ENCODE measurements at places on chromosomes 6 and 20.

DNA sequence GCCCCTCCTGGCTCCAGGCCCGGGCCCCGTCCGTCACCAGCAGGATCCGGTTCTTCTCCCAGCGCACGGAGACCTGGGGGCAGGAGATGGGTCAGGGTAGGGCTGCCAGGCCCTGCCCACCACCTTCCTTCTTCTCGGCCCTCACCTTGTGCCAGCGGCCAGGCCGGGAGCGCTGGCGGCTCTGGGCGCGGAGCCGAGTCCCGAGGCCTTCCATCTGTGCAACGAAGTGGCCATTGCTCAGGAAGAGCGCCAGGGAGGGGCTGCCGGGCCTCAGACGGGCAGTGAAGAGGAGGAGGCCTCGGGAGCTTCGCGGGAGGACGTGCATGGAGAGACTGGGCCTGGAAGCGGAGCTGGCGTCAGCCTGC is 7.9 kb downstream of the ADRM1 start:
- no peak for DNase-seq

DNA sequence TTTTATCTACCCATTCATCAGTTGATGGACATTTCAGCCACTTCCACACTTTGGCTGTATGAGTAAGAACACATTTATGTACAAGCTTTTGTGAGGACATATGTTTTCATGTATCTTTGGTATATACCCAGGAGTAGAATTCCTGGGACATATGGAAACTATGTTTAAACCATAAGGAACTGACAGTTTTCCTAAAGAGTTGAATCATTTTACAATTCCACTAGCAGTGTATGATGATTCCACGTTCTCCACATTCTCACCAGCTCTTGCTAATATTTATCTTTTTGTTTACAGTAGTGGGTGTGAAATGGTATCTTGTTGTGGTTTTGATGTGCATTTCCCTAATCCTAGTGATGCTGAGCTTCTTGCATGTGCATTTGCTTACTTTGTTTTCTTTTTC is 338.1 kb downstream of the PLCB1 start:
- no peak for DNase-seq

DNA sequence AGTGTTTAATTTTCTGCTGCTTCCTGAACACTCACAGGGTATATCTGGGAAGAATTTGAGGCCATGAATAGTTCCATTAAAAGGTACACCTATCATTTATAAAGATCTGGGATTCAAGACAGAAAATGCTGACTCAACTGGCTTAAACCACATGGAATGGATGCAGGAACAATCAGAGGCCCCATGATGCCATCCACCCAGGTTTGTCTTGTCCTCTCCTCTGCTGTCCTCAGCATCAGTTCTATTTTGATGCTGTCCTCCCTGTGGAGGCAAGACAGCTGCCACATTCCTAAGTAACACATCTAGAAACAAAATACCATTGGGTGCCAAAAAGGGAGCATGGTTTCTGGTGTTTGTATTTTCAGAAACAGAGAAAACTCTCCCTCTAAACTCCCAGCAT is 143.4 kb downstream of the ELOVL4 start:
- DNase-seq, result no peak

DNA sequence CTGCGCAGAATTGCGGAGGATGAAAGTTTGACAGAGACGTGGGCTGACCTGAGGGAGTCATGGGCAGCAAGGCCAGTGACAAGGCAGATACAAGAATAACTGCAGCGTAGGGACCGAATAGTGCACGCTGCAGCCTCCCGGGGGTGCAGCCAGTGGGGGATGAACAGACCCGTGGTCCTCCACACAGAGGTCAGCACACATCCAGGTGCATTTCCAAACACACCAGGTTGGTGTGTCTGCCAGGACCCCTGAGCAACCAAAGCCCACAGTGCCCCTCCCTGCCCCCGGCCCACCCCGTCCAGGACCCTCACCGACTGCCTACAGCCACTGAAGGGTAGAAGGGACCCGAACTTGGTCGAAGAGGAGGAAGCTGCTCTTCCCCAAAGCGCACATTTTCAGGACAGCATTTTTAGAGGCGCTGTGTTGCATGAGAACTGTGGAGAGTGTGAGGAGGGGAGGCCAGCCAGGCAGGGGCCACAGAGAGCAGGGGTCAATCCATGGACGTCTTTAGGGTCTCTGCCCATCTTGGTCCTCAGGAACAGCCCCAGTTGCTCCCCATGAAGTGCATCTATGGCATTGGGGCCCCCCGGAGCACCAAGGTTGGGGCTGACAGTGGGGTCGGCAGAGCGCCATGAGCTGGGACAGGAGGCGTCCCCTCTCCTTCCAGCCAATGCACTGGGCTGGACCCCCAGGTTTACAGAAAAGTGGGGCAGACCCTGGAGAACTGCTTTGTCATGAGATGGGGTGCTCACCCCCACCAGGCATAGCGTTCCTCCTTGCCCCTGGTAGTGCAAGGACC is 157.8 kb upstream of the AFDN start:
- DNase-seq, result no peak

GRCh38 chr6:170292111-170292406 is 1.2 kb upstream of the DLL1 start:
- no peak for DNase-seq

DNA sequence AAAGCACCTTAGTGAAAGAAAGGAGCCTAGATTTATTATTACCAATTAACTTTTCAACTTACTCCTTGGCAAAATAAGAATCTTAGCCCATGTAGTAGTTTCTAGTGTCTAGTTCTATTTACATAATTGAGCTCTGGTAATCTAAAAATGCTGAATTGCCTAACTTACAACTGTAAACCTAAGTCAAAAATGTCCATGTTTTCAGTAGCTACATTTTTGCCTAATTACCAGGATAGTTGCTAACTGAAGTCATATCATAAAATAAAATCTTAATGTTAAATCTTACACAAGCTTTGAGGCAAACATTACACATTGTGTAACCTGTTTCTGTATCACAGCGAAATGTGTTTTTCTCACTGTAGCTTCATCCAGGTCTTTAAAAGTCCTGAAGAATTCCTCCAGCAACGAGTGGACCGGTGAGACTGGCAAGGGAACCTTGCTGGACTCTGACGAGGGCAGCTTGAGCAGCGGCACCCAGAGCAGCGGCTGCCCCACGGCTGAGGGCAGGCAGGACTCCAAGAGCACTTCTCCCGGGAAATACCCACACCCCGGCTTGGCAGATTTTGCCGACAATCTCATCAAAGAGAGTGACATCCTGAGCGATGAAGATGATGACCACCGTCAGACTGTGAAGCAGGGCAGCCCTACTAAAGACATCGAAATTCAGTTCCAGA is 7.6 kb upstream of the CLDN20 start:
- no peak for DNase-seq

DNA sequence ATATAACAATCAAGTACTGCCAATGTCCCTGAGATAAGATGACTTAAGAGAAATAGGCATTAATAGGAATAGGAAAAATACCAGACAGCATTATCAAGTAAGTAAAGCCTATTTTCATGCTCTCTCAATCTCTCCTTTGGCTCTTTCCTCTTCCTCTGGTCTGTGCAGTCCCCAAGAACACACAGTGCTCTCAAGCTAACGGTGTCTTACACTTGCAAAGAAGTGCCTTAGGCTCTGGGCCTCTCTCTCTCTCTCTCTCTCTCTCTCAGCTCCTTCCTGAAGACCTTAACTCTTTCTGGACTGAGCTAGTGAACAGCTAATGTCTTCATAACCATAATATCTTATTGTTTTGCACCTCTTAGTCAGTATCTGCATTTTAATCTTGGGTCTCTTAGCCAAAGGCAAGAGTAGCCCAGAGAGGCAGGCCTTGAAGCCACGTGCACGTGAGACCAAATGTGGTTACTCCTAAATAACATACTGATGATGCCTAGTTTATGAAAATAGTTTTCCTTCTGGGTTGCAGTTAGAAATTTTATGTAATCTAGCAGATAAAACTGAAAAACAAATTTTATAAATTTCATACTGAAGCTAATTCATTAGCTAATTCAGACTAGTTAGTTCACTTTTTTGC is 70.8 kb downstream of the TPD52L1 start:
- no peak for DNase-seq

- no peak for DNase-seq
Measured at GRCh38 chr20:54984104-54984448, 508.7 kb downstream of the DOK5 start.

All from stimulated activated CD4-positive, alpha-beta T cell treated with anti-CD3 and anti-CD28 coated beads, Interleukin-2, amount 100 ng/mL, for 24 hours (primary cell).